ENCODE measurements at places on chromosomes 5 and 9.

- H3K27ac ChIP-seq = no peak overlapping the region
- H3K4me1 ChIP-seq = peaks cover 7% of the 10 kb centered on the region
- H3K4me3 ChIP-seq = peak overlapping the region; percentile 51
- DNase-seq = no peak
- no peaks in the 10 kb centered on the region for H3K36me3 ChIP-seq
Measured at GRCh38 chr9:137168904-137169856, 671 bp downstream of the LRRC26 start.

- peak overlapping the region; percentile 88 for H3K4me3 ChIP-seq
- H3K36me3 ChIP-seq = peaks cover 18% of the 10 kb centered on the region
- peaks cover 53% of the 10 kb centered on the region for H3K4me1 ChIP-seq
- H3K27me3 ChIP-seq = no peaks in the 10 kb centered on the region
- no peak for DNase-seq
Measured at GRCh38 chr9:94167376-94167890, 83.2 kb downstream of the PTPDC1 start.

GRCh38 chr9:119339056-119339455 lies 30.2 kb downstream of the BRINP1 start:
- no peak for DNase-seq
- no peak overlapping the region for H3K4me3 ChIP-seq
- no peaks in the 10 kb centered on the region for H3K36me3 ChIP-seq
- no peaks in the 10 kb centered on the region for H3K27me3 ChIP-seq
- no peaks in the 10 kb centered on the region for H3K4me1 ChIP-seq

DNA sequence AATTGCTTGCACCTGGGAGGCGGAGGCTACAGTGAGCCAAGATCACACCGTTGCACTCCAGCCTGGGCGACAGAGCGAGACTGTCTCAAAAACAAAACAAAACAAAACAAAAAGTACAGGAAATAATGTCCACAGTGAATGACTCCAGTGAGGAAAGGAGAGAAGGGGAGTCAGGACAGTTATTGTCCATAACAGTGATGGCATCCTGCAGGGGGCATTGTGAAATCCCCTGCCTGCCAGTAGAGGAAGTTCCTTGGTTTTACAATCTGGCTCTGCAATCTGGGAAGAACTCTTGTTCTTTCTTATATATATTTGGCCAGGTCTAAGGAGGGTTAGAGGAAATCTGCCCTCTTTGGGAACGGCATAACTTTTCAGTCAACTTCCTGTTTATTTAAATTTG lies 8.2 kb downstream of the SH3GL2 start:
- H3K27me3 ChIP-seq = no peaks in the 10 kb centered on the region
- H3K36me3 ChIP-seq = no peaks in the 10 kb centered on the region
- no peaks in the 10 kb centered on the region for H3K4me1 ChIP-seq
- no peak overlapping the region for H3K4me3 ChIP-seq
- no peak overlapping the region for H3K27ac ChIP-seq
- no peak for DNase-seq

- no peak for DNase-seq
- peaks cover 9% of the 10 kb centered on the region for H3K4me1 ChIP-seq
- H3K27ac ChIP-seq = no peak overlapping the region
- H3K36me3 ChIP-seq = no peaks in the 10 kb centered on the region
- peaks cover 19% of the 10 kb centered on the region for H3K27me3 ChIP-seq
Measured at GRCh38 chr9:76687861-76688391, 76.3 kb upstream of the PCA3 start.

- DNase-seq = no peak
- no peaks in the 10 kb centered on the region for H3K4me1 ChIP-seq
Measured at GRCh38 chr9:78691542-78691941, 394.6 kb downstream of the PSAT1 start.

- H3K4me3 ChIP-seq = no peak overlapping the region
- H3K27ac ChIP-seq = no peak overlapping the region
Measured at GRCh38 chr5:64707191-64707590, 16.9 kb downstream of the SHISAL2B start.
